ENCODE measurements at places on chromosomes 5 and 9.

DNA sequence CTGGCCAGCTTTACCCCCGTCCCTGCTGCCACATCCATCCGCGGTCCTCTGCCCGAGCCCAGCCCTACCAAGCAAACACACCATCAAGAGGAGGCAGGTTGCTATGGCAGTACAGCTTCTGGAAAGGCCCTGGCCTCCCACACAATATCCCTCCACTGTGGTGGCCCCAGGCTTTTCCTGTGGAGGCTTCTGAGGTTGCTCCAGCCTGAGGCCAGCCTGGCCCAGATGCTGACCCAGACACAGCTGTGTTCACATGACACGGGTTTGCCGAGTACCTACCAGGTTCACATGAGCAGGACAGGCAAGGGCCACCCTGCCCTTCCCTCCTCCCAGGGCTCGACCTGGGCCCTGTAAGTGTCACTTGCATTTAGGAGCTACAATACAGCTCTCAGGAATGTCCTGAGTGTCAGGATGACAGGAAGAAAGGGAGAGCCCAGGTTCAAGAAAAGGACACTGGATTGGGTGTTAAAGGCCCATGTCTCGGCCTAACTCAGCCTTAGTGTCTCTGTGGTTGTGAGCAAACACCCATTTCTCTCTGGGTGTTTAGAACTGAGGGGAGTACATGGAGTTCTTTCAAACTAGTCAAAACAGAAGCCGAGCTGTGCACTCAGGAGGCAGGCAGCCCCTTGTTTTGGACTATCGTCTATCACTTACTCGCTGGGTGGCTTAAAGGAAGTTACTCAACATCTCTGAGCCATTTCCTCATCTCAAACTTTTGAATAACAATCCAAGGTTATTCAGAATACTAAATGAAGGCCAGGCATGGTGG is 40.2 kb downstream of the NAIF1 start:
- no peak for DNase-seq

- no peak for DNase-seq
Observed at GRCh38 chr9:112495614-112496013, 9.0 kb downstream of the KIAA1958 start.

- no peak for DNase-seq
Observed at GRCh38 chr5:66967826-66968262, 228.8 kb downstream of the CD180 start.

DNA sequence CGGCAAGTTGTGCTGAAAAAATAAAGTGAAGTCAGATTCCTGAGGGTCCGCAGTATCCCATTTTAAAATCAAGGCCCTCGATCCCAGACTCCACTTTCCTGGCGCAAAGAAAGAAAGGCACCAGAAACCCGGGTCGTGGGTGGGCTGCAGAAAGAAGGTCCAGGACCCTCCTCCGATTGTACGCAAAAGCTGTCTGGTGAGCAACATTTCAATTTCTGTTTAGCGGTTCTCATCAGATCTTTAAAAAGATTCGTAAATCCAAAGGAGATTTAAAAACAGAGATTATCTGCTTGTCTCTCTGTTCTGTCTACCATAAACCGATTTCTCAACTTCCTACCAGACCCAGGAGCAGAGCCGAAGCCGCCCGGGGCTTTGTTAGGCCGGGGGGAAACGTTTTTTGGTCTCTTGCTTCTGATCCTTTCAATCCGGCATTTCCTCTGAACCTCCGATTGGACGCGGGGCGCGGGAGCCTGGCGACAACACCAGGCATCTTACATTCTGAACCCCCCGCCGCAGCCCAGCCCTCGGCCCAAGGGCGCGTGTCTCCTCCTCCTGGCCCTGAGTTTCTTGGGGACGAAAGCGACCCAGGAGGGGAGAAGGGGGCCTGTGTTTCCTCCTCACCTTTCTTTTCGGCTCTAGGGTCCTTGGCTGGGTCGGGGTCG is 746 bp downstream of the NKX2-5 start:
- no peak for DNase-seq

- DNase-seq: no peak
Observed at GRCh38 chr9:4927701-4928100, 57.4 kb upstream of the JAK2 start.
